ENCODE measurements at places on chromosomes 12 and 14.

- DNase-seq, result no peak
These were observed 499 bp downstream of the MIPOL1 start for GRCh38 chr14:37198273-37198598.

DNA sequence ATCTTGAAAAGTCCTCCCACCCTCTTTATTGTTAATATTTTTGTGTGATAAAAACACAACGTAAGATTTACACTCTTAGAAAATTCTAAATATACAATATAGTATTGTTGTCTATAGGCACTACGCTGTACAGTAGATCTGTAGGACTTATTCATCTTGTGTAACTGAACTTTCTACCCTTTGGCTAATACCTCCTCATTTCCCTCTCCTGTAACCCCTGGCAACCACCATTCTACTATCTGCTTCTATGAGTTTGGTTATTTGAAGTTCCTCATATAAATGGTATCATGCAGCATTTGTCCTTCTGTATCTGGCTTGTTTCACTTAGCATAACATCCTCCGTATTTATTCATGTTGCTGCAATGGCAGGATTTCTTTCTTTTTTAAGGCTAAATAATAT, 5.2 kb upstream of the CLEC9A start:
- DNase-seq, result no peak

DNA sequence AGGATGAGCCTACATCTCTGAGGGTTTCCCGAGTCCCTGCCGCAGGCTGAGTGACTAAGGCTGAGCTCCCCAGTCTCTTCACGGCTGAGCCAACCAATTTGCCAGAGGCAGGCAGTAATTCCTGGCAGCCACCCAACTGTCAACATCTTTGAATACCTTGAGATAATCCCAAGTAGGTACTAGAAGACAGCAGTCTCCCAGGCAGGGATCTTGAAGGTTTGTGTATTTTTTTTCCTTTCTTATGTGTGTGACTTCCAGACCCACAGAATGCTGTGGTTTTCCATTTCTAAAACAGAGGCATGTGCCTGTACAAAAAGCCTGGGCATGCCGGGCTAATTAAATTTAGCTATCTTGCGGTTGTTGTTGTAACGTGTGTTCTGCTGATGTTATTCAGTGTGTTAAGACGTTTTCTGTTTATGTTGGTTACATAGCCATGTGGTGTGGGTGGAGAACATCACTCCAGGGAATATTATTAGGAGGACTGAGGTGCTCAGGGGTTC, 155.5 kb downstream of the ANO2 start:
- DNase-seq, result no peak

DNA sequence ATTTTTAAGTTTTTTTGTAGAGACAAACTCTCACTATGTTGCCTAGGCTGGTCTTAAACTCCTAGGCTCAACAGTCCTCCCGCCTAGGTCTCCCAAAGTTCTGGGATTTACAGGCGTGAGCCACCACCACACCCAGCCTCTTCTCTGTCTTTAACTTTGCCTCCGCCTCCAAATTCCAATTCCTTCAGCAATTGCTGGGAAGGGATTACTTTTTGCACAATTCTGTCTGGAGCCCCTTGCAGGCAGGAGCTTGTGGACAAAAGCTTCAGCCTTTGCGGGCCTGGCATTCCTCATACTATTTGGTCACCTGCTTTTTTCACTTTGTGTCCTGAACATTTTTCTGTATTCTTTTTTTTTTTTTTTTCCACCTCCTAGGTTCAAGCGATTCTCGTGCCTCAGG, 26.0 kb downstream of the SH2B3 start:
- DNase-seq, result no peak

GRCh38 chr14:60002819-60003492, 83.0 kb downstream of the LRRC9 start:
- no peak for DNase-seq

- no peak for DNase-seq
These were observed 1.8 kb downstream of the AKAP5 start for GRCh38 chr14:64467101-64467500.

DNA sequence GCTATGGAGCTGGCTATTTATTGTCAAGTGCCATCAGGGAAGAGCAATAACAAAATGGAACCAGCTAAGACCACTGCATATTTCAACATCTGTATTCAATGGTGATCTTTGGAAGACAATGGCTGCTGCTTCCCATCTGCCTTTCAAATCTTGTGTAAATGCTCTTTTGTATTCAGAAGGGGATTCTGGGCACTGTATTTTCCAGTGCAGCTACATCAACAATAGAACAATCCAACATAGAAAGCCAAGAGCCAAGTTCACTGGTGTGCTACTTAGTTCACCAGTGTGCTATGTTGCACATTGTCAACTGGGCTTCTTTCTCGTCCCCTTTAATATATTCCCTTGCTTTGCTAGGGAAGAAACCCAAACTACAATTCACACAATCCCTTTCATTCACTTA, 128.8 kb upstream of the OR4E1 start:
- DNase-seq, result no peak

DNA sequence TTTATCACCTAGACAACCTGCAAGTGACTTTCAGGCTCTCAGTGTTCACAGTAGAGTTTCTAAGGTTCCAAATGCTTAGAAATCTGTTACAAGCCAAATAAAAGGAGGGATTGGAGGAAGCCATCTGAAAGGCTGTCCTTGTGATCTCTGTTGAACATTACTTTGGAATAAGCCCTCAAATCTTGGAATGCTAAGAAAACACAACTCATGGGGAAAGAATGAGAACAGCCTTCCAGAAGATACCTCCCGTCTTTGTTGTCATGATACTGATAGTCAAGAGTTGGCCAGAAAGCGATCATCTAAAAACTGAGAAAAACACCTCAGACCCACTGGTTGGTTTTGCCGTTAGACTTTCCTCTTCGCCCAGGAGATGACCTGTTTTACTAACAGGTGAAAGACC, 44.4 kb upstream of the KCNK13 start:
- DNase-seq, result no peak

DNA sequence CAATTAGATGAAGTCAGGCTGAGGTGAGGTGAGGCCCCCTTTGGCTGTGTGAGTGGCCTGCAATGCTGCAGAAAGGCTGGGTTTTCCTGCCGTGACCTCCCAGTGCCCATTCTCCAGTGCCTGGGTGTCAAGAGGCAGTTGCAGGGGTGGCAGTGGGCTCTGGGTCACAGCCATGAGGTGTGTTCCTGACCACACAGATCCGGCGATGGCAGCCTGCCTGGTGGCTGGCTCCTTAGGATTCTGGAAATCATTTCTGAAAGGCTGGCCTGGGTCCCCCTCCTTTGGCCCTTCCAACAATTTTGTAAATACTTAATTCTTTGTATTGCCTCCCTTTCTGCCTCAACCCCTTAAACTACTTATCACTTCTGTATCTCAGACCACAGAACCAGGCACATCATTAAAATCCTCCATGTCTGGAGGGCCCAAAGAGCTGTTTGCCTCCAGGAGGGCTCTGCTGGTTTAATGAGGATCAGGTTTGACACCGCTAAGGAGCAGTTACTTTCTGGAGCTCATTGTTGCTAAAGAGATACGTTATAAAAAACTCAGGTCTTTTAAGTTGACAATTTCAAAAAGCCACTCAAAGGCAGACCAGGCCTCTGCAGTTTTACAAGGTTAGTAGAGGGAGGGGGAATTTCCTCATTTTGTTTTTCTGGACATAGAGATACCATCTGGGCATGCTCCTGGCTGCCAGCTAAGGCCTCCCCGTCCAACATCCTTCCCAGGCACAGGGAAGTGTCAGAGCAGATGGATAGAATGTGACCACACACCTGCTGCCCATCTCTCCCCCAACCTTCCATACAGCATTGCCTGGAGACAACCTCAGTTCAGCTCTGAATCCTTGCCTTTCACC, 204.4 kb downstream of the FOXN3 start:
- DNase-seq, result no peak

- no peak for DNase-seq
These were observed 77.1 kb upstream of the FUT8 start for GRCh38 chr14:65335411-65335947.

- no peak for DNase-seq
These were observed 556.7 kb upstream of the FBXO33 start for GRCh38 chr14:39988939-39989338.

GRCh38 chr12:117622741-117623140, 261.3 kb upstream of the NOS1 start:
- DNase-seq, result no peak

DNA sequence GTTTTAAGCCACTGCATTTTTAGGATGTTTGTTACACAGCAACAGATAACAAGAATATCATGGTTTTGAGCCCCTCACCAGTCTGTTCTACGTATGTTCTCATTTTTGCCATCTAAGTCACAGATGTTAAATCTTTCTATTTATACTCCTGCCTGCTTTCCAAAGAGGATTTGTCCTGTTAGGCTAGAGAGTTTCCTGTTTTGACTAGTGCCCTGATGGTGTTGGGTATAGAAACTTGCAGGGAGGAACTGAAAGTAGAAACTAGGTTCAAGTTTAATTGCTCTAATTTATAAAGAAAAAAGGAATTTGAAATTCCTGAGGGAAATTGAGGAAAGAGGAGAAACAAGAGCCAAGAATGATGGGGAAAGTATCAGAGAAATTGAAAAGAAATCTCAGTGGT, 74.4 kb upstream of the COCH start:
- DNase-seq, result no peak

GRCh38 chr12:68896881-68897540, 36.0 kb downstream of the CPM start:
- no peak for DNase-seq

DNA sequence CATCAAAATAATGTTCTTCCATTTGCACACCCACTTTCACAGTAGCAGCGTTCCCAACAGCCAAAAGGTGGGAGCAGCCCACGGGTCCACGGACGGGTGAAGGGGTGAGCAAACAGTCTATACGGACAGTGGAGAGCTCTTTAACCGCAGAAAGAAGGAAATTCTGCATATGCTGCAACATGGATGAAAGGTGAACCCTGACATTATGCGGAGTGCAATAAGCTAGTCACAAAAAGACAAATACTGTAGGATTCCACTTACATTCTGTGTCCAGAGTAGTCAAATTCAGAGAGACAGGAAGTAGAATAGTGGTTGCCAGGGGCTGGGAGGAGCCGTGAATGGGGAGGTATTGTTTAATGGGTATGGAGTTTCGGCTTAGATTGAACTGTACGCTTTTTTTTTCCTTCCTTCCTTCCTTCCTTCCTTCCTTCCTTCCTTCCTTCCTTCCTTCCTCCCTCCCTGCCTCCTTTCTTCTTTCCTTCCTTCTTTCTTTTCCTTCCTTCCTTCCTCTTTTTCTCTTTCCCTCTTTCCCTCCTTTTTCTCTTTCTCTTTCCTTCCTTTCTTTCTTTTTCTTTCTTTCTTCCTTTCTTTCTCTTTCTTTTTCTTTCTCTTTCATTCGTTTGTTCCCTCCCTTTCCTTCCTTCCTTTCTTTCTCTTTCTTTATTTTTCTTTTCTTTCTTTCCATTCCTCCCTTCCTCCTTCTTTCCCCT, 15.8 kb upstream of the ANKRD9 start:
- DNase-seq, result no peak

- no peak for DNase-seq
These were observed 6.3 kb downstream of the SDSL start for GRCh38 chr12:113428482-113428881.

DNA sequence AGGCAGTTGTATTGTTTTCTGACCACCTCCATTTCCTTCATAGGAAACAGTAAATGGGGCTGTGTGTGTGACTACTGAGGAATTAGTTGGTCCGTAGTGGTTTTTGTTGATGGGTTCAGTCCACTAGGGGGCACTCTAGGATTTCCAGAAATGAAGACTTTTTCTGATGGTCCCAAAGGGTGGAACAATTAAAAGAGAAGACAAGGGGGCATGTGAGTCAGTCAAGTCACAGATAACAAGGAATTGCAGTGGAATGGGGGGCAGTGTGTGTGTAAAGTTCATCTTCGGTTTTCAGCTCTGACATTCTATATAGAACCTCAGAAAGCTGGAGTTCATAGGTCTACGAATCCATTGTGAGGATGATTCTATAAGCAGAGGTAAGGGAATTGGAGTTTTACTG, 186.6 kb upstream of the OR4E1 start:
- no peak for DNase-seq

GRCh38 chr12:85309125-85309566, 29.1 kb downstream of the ALX1 start:
- no peak for DNase-seq

GRCh38 chr12:15435597-15435996, 113.3 kb downstream of the PTPRO start:
- DNase-seq, result no peak

DNA sequence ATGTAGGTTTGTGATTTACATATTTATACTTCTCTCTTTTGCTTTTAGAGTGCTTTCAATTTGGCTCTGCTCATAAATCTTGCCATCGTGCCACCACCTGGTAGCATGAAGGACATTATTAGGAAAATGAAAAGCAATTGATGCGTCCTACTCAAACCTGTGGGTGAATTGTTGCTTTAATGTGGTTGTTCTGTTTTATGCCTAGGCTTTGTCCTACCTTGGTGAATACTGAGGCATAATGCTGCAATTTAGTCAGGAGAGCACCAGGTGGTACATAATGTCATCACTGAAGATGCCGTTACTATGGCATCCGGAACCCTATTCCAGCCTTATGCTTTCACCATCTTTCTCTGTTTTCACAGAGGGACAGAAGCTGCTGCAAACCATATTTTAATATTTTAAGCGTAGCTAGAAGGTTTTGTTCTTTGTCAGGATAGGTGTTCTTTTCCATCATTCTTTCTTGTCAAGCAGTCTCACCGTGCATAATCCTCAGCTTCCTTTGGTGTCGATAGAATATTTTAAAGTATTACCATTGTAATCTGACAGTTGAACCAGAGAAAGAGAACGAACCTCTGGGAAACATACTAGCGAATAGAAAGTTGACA, 68.5 kb upstream of the PKP2 start:
- DNase-seq, result no peak

- no peak for DNase-seq
These were observed 417 bp downstream of the GLS2 start for GRCh38 chr12:56487448-56488040.

DNA sequence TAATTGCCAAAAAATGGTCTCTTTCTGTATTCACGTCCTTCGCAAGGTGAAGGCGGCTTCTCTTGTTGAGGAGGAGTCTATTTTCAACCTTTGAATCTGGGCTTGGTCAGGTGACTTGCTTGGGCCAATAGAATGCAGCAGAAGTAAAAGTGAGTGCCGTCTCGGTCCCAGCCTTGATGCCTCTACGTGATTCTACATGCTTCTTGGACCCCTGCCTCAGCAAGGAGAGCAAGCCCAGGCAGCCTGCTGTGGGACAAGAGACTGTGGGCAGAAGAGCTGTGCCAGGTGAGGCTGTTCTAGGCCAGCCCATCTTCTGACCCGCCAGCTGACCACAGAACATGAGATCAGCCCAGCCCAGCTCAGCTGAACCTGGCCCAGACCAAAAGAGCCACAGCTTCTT, 39.1 kb upstream of the CCDC63 start:
- no peak for DNase-seq

DNA sequence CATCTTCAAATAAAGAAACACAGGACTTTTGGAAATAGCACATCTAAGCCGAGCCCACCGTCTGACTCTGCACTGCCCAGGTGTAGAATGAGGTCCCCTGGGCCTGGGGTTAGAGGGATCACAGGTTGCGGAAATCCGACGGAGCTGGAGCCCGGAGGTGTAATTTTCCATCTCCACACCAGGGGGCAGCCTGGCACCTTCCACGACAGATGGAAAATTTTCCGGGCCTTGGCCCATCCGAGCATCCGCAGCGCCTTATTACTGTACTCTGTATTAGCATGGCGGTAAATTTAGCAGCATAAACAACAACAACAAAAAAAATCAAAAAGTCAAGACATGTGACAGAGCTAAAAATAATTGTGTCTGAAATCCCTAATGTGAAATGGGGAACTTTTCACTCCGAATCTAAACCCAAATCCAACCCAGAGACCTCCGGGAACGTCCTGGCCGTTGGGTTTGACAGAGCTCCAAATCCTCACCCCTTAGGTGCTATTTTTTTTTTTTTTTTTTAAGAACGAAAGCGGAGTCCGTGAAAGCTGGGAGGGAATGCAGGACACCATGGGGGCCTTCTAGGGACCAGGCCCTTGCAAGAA, 93.9 kb downstream of the KSR2 start:
- DNase-seq, result peak; percentile 12
